ENCODE measurements at places on chromosomes 11 and 22. TPM values are rescaled to one million over a fixed set of nuclear protein-coding genes. Genes with fewer than 3 reads are reported as not detected.

DNA sequence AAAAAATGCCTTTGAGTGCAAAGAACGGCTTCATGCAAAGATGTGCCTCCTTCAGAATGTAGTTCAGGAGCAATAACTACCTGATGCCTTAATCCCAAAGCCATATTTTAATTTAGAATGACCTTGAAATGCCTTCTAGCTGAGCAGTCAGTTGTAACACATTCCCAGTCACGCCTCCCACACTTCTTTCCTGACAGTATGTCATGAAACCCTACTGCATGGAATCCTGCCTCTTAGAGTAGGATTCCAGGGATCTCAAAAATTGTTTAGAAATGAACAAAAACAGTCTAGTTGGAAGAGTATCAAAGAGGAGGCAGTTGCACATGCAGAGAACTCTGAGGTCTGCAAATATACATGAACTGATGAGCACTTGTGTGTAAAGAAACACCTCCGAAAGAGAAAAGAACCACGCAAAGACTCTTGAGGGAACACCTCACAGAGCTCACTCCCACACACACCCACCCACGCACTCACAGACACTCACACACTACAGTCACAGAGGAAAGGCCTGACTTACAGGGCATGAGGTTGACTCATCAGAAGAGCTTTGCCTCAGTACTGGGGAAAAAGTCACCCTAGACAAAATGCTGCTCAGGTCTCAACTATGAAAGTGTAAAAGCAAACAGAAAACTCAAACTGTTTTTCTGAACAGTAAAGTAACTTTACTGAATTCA lies 77.4 kb downstream of the GGTLC2 start:
- no peaks in the 10 kb centered on the region for H3K36me3 ChIP-seq
- peaks cover 6% of the 10 kb centered on the region for H3K4me1 ChIP-seq
- no peak for DNase-seq

OR52R1 gene
- total RNA-seq: not detected

H19 gene
- 10.5 TPM for total RNA-seq

FZD4 gene
- 4.4 TPM for total RNA-seq

KRTAP5-10 gene
- total RNA-seq: 0.20 TPM

DNA sequence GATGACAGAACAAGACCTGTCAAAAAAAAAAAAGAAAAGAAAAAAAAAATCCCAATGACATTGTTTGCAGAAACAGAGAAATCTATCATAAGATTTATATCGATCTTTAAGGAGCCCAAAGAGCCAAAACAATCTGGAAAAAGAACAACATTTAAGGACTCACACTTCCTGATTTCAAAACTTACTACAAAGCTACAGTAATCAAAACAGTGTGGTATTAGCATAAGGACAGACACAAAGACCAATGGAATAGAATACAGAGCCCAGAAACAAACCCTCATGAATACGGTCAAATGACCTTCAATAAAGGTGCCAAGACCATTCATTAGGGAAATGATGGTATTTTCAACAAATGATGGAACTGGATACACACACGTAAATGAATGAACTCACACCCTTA lies 12.2 kb downstream of the ARVCF start:
- no peaks in the 10 kb centered on the region for H3K4me1 ChIP-seq
- peaks cover 4% of the 10 kb centered on the region for H3K36me3 ChIP-seq
- no peak overlapping the region for H3K4me3 ChIP-seq
- DNase-seq: no peak
- H3K27me3 ChIP-seq: no peaks in the 10 kb centered on the region
- no peak overlapping the region for H3K27ac ChIP-seq

FJX1 gene
- total RNA-seq: 13.7 TPM

GRCh38 chr11:99535819-99536218 lies 515.1 kb downstream of the CNTN5 start:
- no peaks in the 10 kb centered on the region for H3K4me1 ChIP-seq
- no peak for DNase-seq
- H3K4me3 ChIP-seq: no peak overlapping the region
- no peaks in the 10 kb centered on the region for H3K27me3 ChIP-seq
- H3K36me3 ChIP-seq: no peaks in the 10 kb centered on the region
- H3K27ac ChIP-seq: no peak overlapping the region

IL17REL gene
- not detected for total RNA-seq

GAL3ST1 gene
- 2.1 TPM for total RNA-seq

DNA sequence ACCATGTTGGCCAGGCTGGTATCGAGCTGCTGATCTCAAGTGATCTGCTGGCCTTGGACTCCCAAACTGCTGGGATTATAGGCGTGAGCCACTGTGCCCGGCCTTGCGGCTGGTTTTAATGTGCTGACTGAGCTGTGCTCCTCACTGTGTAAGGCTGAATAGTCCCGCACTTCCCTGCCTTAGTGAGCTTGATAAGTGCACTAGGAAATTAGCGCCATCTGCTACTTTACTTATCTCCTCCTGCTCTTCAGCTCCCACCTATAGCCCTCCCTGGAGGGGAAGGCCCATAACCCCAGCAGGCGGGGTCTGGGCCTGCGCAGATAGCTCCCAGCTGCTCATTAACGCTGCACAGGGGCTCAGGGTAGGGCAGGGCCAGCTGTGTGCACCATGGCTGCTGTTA lies 49.4 kb downstream of the CLMP start:
- no peaks in the 10 kb centered on the region for H3K36me3 ChIP-seq
- H3K4me3 ChIP-seq: peak overlapping the region; percentile 29
- peaks cover 29% of the 10 kb centered on the region for H3K4me1 ChIP-seq
- peak overlapping the region; percentile 49 for H3K27ac ChIP-seq
- no peaks in the 10 kb centered on the region for H3K27me3 ChIP-seq

GRCh38 chr11:112785149-112785548 lies 176.1 kb upstream of the NCAM1 start:
- no peak overlapping the region for H3K27ac ChIP-seq
- H3K36me3 ChIP-seq: no peaks in the 10 kb centered on the region
- H3K4me1 ChIP-seq: peaks cover 9% of the 10 kb centered on the region
- H3K27me3 ChIP-seq: peaks cover 22% of the 10 kb centered on the region
- DNase-seq: no peak

GRCh38 chr11:87083029-87083428 lies 45.3 kb downstream of the TMEM135 start:
- H3K36me3 ChIP-seq: peaks cover 4% of the 10 kb centered on the region
- H3K27ac ChIP-seq: no peak overlapping the region
- H3K4me3 ChIP-seq: no peak overlapping the region
- H3K4me1 ChIP-seq: no peaks in the 10 kb centered on the region
- no peaks in the 10 kb centered on the region for H3K27me3 ChIP-seq
- no peak for DNase-seq

DNA sequence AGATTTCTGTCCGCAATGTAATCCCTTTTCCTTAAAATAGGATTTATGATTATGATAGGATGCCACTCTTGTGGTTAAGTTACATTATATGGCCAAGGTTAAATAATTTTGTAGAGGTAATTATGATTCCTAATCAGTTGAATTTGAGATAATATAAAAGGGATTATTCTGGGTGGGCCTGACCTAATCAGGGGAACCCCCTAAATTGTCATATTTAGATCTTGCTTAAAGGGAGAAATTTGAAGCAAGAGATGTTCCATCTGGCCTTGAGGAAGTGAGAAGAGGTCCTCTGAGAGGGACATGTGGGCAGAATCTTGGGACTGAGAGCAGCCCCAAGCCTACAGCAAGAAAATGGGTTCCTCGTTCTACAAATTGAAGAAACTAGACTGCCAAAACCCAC lies 1550.1 kb upstream of the TENM4 start:
- H3K36me3 ChIP-seq: no peaks in the 10 kb centered on the region
- H3K27ac ChIP-seq: no peak overlapping the region
- no peaks in the 10 kb centered on the region for H3K4me1 ChIP-seq
- no peaks in the 10 kb centered on the region for H3K27me3 ChIP-seq
- H3K4me3 ChIP-seq: no peak overlapping the region
- DNase-seq: no peak

DNA sequence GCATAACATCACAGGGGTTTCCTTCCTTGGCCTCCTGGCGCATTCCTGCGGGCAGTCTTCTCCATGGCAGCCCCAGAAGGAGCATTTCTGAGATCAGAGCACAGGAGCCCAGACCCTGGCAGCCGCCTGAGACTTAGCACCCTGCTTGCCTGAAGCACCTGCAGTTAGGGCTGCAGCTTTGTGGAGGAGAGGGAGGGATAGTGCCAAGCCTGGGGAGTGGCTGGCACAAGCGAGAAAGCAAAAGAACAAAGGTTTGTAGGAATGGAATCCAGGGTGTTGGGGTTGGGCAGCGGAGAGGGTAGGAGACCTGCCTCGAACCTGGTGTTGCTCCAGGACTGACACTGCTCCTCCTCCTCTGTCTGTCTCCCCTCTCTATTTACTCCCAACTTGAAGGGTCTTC lies 66.9 kb downstream of the SCN3B start:
- H3K36me3 ChIP-seq: no peaks in the 10 kb centered on the region
- peaks cover 12% of the 10 kb centered on the region for H3K4me1 ChIP-seq
- DNase-seq: no peak
- no peaks in the 10 kb centered on the region for H3K27me3 ChIP-seq
- no peak overlapping the region for H3K4me3 ChIP-seq
- no peak overlapping the region for H3K27ac ChIP-seq

Data from HCT116 (cell line).